ENCODE measurements at places on chromosomes 3 and 15. TPM values are rescaled to one million over a fixed set of nuclear protein-coding genes. Genes with fewer than 3 reads are reported as not detected.

- peak; percentile 45 for DNase-seq
Observed at GRCh38 chr3:187210545-187211327, 13.4 kb downstream of the RTP1 start.

DNA sequence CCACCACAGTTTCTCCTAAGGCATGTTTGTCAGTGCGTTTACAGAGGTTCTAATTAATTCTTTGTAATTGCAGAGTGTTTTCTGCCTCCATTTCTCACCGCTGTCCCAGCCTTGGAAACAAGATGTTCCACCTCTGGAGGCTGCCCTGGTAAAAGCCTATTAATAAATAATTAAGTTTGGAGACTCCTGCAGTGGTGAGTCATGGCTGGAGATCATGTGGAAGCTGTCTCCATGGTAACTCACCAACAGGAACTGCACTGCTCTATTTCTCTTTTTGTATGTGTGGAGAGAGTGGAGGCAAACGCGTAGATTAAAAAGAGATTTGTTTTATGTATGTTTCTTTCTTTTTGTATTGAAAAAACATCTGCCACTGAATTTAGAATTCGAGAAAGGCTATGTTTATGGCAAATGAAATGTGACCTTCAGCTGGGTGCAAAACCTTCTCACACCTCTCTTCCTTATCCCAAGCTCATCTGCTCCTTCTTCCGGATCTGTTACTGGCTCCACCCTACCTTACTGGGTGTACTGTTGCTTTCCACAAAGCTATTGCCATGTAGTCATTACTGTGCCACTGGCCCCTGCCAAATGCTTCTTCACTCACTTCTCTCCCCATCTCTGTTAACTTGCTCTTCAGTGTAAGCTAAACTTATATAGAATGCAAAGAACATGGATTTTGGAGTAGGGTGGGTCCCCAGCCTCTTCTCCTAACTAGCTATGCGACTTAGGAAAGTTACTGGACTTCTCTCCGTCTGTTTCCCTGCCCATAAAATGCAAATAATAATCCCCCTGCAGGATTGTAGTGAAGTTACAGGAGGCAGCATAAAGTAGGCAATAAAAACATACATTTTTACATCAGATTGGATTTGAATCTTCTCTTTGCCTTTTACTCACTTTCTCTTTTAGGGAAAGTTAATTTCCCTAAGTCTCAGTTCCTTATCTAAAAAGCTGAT lies 778.5 kb downstream of the NTRK3 start:
- DNase-seq = peak; percentile 56

CDC25A gene
- 10.3 TPM for polyA plus RNA-seq

PPM1M gene
- polyA plus RNA-seq = 28.7 TPM

Data from right lung (tissue), 10 donors.